ENCODE measurements at places on chromosomes 3 and 15.

DNA sequence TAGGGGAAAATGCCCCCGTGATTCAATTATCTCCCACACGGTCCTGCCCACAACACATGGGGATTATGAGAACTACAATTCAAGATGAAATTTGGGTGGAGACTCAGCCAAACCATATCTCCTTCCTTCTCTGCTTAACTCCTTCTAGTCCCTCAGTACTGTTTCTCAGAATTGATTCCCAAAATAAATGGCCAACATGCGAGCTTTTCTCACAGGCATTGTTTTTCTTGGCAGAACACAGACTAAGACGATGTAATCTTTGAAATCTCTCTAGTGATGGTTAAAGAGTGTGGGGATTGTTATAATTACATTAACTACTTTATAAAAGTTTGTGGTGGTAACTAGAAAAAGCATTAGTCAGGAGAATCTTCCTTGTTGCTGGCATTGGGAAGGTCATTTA lies 366.5 kb downstream of the LPP start:
- DNase-seq: no peak

- DNase-seq: no peak
These were observed 417.7 kb downstream of the LPP start for GRCh38 chr3:188571531-188572095.

DNA sequence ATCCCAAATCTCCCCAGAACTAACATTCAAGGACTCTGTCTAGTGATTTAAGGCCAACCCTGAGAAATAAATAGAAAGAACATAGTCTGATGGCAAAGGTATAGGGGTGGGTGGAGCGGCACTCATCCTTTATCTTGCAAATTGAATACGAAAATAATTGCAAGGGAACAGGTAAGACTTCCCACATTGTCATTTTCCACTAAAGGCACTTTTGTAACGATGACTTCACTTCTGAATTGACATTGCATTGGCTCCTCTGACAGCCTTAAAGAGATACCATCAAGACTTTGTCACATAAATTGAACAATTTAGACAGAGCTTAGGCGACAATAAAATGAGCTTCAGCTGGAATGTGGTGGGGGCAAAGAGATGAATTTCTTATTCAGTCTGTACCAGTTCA lies 75.3 kb upstream of the PLCL2 start:
- no peak for DNase-seq

- no peak for DNase-seq
These were observed 13.1 kb upstream of the ETV5 start for GRCh38 chr3:186121968-186122367.

DNA sequence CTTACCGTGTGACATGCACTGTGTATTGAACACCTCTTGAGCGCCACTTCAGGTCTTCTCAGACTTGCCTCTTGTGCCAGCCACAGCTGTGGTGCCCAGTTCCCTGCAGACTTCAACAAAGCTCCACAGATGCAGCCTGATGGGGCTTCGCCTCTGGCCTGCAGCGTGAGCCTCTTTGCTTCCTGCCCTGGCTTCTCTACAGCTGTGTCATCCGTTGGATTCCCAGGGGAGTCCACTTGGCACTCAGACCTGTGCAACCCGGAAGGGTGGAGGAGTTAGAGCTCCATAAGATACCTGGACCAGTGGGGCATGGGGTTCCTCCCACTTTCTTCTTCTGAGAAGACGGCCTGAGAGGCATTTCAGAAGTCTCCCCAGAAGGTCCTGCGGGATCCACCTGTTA lies 57.7 kb upstream of the BNIP2 start:
- no peak for DNase-seq
